ENCODE measurements at places on chromosomes 11 and 22.
A peak's percentile ranks its signal among the peaks of the same experiment; 100 is the strongest.

DNA sequence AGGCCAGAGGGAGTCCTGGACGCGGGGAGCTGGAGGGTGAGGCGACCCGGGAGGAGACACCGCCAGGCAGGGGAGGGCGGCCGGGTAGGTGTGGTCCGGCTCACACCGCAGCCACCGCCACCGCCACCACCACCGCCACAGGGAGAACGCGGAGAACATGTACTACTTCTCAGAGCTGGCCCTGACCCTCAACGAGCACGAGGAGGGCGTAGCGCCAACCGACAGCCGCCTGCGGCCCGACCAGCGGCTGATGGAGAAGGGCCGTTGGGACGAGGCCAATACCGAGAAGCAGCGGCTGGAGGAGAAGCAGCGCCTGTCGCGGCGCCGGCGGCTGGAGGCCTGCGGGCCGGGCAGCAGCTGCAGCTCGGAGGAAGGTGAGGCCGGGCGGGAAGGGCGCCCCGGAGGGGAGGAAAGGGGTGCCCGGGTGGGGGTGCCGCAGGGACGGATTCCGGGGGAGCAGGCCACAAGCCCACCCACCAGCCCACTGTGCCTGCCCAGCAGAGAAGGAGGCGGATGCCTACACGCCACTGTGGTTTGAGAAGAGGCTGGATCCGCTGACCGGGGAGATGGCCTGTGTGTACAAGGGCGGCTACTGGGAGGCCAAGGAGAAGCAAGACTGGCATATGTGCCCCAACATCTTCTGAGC, 62.8 kb downstream of the MORC2 start:
- no peak for DNase-seq

GRCh38 chr11:420911-421321, 6.1 kb upstream of the SIGIRR start:
- no peak for DNase-seq

- peak; percentile 58 for DNase-seq
Observed at GRCh38 chr11:65310736-65311135, 3.9 kb upstream of the CDC42EP2 start.

- no peak for DNase-seq
Observed at GRCh38 chr11:116336540-116336939, 436.2 kb downstream of the BUD13 start.

DNA sequence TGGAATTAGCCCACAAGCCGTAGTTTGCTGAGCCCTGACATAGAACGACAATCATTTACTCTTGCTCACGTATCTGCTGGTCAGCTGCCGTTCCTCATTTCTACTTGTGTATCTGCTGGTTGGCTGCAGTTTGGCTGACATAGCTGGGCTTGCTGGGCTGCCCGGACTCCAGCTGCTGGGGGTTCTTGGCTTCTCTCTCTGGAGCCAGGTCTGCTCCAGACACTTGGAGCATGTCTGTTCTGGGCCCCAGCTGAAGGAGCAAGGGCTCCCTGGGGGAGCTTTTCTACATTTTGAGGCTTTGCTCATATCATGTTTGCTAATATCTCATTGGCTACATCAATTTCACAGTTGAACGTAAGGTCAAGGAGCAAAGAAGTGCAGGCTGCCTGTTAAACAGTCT, 47.3 kb downstream of the PRDM11 start:
- DNase-seq = no peak

DNA sequence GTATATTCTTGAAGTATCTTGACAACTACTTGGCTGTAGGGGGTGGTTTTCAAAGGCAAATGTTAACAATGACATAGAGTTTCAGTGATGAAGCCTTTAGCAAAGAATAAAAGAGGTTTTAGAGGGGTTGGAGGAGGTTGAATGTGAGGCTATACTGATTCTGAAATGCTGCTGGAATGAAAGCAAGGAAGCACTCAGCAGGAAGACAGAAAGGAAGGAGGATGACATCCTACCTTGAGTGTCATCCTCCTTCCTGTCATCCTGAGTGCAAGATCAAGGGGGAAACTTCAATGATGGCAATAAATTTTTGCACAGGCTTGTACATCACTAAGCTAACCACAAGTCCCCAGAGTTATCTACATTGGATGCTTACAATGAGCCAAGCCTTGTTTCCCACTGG, 120.5 kb downstream of the APIP start:
- DNase-seq = no peak

- DNase-seq = no peak
Observed at GRCh38 chr22:17964643-17965042, 59.7 kb downstream of the MICAL3 start.

DNA sequence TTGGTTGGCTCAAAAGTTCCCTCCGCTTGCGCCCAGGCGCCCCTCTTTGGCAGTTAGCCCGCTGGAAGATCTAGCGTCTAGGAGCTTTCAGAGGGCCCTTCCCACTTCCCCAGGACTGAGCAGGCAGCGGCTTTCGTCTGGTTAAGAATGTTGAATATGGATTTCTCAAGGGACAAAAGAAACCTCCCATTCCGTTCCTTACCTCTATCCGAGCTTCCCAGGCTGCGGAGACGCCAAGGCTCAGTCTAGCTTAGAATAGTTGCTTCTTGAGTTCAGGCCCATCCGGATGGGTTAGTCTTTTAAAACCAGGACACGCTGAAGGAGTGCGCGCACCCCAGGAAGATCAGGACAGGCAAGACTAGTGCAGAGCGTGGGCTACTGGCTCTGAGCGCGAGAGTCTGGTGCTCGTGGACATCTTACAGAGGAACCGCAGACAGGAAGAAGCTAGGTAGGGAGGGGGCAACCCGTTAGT, 1.6 kb downstream of the NELL1 start:
- no peak for DNase-seq

- no peak for DNase-seq
Observed at GRCh38 chr22:22591348-22592299, 32.6 kb upstream of the PRAME start.

DNA sequence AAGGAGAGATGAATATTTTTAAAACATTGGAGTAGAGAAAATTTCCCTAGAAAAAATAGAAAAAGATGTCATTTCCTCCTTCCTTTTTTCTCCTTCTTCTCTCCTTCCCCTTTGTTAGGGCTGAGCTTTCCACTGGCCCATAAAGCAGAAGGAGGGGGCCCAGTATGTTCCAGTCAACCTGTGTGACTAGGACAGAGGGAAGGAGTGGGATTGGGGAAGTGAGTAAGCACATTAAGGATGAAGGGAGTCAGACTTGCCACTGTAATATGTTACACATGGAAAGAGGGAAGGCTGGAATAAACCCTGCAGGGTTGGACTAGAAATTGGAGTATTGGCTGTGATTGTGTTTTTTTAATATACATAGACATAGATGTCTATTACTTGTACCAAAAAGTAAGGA, 20.1 kb upstream of the SPINDOC start:
- no peak for DNase-seq

DNA sequence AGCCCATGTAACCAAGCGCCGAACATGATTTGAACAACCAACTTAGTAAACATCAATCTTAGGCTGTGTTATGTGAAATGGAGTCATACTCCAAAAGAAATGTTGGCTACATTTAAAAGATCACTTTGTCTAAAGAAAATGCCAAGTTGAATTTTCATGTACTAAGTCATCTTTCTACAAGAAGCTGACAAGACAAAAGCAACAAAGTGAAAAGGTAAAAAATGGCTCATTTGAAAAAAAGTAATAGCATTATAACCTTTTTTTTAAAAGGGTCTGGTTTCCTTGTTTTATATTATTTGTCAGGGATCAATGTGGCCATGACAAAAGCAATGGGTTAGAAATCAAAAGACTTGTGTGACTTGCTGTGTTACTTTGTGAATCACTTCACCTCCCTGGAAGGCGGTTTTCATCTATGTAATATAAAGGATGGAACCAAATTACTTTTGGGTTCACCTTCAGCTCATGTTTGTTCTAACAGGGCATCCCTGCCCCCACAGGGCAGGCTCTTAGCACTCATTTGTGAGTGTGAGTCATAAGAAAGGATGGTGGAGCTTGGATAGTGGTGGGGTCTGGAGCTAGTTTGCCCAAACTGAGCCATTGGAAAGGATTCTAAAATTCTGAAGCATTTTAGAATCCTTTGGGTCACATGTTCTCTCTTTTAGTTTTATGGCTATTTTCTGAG, 131.9 kb upstream of the MTMR2 start:
- DNase-seq = peak; percentile 73

GRCh38 chr11:101456812-101457211, 127.0 kb downstream of the TRPC6 start:
- DNase-seq = peak; percentile 17

DNA sequence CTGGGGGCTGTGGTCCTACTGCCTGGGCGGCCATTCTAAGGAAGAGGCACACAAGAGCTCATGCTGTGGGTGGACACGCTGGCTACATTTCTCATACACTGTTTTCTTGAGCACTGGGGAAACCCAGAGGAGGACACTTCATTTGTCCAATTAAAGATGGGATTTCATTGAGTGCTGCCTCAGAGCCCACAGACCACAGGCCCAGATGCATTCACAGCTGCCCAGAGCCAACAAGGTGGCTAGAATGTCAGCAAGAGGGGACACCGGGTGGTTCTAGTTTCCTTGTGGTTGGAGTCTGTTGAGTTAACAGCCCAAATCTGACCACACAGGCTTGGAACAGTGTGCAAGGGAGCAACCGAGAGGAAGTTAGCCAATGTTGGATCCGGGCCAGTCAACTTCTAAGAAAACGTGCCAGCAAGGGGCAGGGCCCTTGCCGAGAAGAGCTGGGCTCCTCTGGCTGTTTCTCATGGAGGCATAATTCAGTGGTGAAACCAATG, 35.0 kb upstream of the SORL1 start:
- peak; percentile 95 for DNase-seq

- no peak for DNase-seq
Observed at GRCh38 chr11:107359701-107360100, 97.9 kb downstream of the CWF19L2 start.

DNA sequence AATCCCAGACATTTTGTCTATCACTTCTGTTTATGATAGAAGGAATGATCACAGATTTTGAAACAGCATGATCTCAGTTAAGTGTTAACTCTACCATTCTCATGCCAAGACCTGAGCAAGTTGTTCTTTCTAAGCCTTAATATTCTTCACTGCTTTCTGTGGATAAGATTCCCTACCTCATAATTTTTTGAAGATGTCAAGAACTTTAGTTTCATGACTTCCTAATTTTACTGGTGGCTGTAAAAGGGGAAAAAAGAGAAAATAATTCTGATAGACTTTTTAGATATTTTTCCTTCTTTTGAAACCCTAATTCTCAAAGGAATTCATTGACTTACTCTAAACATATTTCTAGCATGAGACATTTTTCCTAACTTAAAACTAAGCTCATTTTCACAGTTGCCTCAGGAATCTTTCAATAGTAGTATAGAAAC, 520.0 kb upstream of the LUZP2 start:
- DNase-seq = peak; percentile 23

DNA sequence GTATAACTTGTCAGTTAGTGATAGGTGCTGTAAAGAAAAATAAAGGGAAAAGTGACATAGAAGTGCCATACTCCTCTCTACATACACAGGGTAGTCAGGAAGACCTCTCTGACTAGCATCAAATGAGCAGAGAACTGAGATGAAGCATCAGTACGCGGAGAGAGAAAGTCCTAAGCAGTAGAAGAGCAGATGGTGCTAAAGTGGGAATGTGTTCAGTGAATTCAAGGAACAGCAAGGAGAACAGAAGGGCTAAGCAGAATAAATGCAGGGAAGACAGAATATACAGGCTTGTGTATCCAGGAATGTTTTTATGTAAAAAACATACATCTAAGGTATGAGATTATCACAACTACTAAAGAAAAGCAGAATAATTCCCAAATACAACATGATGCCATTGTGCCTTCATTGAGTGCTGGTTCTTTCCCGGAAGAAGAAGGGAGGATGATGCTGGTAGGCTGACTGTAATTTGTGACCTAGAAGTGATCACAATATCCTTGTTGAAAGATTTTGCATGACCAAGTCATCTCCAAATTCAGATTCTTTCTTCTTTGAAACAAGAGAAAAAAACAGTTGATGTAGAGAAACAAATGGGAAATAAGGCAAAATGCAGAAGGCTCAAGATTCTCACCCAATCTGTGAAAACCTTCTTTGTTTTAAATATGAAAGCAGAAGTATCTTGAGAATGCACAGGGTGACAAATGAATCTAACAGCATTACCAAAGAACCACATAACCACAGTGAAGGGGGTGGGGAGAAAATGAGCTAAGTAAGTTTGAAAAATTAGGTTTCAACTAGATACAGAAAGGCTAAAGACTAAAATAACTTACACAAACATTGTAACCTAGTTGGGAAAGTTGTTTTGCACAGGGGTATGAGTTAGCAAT, 20.5 kb downstream of the MRE11 start:
- peak; percentile 44 for DNase-seq

DNA sequence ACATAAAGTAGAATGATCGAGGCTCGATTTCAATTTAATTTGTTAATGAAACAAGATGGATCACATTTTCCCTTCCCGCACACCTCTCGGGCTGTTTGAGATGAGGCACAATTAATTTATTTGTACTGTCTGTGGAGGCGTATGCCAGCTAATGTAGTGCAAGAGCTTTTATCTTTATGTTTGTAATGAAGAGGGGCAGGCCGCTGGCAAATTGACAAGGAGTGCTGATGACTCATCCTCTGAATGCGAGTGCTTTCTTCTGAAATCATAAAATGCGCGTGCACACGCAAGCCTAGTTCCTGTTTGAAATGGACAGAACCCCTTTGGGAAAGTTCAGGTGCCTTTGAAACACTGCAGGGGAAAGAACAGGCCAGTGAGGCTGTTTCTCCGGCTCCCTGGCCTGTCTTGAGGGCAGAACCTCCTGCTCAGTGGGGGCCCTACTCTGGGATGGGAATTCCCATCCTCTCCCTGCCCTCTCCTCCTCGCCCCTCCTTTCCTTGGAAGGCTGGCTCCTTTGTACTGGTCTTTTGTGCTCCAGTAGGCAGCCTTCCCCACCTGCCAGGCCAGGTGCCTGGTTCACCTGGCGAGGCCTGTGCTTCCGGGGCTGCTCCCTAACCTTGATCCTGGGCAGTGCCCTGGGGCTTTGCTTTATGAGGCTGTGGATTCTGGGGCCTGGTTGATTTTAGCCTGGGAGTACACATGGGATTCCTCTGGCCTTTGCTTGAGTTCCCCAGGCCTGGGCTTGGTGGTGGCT, 50.3 kb downstream of the TEAD1 start:
- peak; percentile 69 for DNase-seq

- no peak for DNase-seq
Observed at GRCh38 chr22:49533886-49534285, 293.8 kb downstream of the BRD1 start.

DNA sequence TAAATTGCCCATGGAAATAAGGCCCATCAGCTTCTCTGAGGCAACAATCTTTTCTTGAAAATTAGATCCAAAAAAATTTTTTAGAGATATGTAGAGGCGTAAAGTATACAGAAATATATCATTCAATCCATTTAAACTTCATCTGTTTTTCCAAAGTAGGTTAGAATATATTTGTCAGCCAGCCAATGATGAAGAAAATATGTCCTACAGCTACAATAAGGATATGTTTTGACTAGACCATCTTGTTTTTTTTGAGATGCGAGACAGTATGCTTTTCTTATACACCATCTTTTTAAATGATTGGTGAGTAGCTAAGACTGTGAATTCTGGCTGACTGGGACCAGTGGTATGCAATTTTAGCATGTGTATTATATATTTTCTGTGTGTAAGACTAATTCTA, 630.4 kb upstream of the CNTN5 start:
- no peak for DNase-seq

- DNase-seq = no peak
Observed at GRCh38 chr22:27122574-27122973, 465.2 kb downstream of the MIAT start.

GRCh38 chr22:19626666-19627065, 87.6 kb upstream of the SEPTIN5 start:
- no peak for DNase-seq

- DNase-seq = no peak
Observed at GRCh38 chr11:126173257-126173656, 38.2 kb downstream of the RPUSD4 start.
